ENCODE measurements at places on chromosomes 1 and 21.
A peak's percentile ranks its signal among the peaks of the same experiment; 100 is the strongest.

- DNase-seq: no peak
Measured at GRCh38 chr1:178353524-178353923, 143.2 kb downstream of the CLEC20A start.

DNA sequence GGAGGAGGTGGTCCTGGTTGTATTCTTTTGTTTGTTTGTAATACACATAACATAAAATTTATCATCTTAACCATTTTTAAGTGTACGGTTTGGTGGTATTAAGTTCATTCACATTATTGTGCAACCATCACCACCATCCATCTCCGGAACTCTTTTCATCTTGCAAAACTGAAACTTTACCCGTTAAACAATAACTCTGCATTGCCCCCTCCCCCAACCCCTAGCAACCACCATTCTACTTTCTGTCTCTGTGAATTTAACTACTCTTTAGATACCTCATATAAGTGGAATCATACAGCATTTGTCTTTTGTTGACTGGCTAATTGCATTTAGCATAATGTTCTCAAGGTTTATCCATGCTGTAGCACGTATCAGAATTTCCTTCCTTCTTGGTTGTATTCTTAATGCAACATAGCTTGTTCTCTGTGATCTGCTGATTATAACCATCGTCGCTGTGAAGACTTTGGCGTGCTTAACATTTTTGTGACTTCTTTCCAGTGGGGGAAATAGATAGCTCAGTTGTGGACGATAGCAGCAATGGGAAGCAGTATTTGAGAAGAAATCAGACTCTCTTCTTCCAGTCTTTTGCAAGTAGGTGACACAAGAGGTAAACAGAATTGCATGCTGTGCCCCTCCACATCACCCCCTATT lies 117.5 kb upstream of the HOOK1 start:
- peak; percentile 46 for DNase-seq

GRCh38 chr1:74818241-74818640 lies 85.3 kb downstream of the TYW3 start:
- no peak for DNase-seq

DNA sequence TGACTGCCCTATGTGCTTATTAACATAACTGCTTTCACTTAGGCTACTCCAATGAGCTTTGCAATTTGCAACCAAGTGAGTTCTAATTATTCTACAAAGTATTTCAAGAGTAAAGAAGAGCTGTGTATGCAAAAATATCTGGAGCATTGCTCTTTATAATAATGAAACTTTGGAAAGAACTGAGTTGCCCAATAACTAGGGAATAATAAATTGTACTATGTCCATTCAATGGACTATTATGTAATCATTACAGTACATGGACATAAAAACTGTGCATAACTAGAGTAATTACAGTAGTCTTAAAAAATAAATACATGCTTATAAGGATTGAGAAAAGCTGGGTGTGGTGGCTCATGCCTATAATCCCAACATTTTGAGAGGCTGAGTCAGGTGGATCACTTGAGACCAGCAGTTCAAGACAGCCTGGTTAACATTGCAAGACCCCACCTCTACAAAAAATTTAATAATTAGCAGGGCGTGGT lies 70.3 kb upstream of the JAK1 start:
- DNase-seq: no peak

DNA sequence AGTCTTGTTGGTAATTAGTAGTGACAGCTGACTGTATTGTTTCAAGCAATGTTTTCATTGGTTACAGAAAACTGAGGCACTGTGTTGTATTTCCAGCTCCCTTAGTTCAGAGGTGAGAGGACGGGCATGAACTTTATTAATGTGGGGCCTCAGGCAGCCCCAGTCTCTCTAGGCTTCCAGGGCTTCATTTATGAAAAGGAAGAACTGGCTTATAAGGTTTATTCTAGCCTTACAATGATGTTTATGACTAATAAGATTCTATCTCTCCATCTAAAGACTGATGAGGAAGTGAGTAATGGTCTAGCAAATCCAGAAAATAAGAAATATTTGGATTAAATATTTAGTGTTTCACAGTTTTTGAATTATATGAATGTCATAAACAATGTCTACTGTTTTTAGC lies 41.5 kb downstream of the CBS start:
- peak; percentile 9 for DNase-seq

- no peak for DNase-seq
Measured at GRCh38 chr1:40064797-40065499, 24.4 kb downstream of the CAP1 start.

GRCh38 chr1:205189131-205189530 lies 22.4 kb downstream of the DSTYK start:
- no peak for DNase-seq

DNA sequence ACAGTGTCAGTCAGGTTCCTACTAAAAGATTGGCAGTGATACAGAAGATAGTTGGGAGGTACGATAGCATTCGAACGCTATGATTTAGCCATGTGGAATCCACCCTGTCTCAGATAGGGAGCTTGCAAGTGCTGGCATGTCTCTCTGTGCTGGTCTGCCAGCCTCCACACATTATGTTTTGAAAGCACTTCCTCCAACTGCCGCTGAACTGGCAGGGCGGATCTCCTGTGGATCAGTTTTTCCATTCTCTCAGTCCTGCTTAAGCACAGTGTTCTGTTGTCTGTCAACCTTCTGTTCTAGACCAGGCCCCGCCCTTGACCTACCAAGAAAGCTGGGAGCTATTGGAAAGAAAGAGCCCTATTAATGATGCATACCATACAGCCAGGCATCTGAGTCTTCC lies 65.5 kb upstream of the PALMD start:
- DNase-seq: no peak

DNA sequence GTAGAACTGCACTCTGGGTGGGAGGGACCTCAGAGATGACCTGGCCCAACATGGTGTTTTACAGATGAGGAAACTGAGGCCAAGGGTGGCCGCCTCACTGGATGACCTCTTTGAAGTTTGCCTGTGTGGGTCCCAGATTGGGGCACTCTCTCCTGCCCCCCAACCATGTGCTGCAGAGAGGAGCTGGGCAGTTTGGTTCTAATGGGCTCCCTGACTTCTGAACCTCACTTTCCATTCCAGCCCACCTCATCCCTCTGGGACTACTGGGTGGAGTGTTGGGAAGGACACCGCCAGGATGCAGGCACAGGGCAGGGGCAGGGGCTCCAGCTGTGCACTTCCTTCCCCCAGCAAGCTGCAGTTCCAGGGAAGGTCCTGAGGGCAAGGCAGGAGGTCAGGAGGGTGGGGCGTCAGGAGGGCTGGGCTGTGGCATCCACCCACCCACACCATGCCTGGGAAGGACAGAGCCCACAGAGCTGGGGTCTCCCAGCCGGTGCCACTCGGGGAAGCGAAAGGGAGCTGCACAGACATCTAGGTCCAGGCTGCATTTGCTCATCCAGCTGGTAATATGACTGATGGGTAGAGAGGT lies 10.3 kb upstream of the EPS8L3 start:
- no peak for DNase-seq

GRCh38 chr1:21322681-21323016 lies 32.4 kb upstream of the ECE1 start:
- DNase-seq: peak; percentile 52

DNA sequence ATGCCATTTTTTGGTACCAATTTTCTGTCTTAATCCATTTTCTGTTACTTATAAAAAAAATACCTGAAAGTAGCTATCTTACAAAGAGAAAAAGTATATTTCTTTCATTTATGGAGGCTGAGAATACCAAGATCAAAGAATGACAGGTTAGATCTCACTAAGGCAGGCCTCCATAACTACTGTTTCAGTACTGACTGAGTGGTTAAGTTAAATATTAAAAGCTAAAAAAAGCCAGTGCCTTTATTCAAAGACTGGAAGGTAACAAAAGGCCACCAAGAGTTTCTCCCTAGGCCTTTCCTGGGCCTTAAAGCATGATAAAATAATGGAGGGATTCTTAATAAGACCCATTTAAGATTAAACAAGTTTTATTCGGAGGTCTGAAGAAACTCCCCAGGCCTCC lies 687.7 kb upstream of the ADGRL4 start:
- no peak for DNase-seq

- no peak for DNase-seq
Measured at GRCh38 chr1:179295164-179295755, 1.7 kb downstream of the SOAT1 start.

- no peak for DNase-seq
Measured at GRCh38 chr1:15943992-15944307, 32.0 kb downstream of the ZBTB17 start.

DNA sequence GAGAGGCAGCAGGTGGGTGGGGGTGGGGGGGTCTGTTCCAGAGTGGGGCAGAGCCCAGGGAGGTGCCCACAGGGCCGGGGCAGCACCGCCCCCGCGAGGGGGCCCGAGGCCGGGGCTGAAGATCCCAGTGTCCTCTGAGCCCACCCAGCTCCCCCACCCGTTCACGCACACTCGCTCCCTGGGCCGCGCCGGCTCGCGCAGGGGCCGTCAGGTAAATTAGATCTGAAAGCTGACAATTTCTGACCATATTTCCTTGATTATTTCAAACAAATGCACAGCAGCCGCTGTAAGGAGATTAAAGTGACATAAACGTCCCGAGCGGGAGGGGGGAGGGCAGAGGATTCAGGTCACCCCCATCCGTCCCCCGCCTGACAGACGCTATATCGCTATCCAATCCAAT lies 118.0 kb downstream of the CASZ1 start:
- no peak for DNase-seq

DNA sequence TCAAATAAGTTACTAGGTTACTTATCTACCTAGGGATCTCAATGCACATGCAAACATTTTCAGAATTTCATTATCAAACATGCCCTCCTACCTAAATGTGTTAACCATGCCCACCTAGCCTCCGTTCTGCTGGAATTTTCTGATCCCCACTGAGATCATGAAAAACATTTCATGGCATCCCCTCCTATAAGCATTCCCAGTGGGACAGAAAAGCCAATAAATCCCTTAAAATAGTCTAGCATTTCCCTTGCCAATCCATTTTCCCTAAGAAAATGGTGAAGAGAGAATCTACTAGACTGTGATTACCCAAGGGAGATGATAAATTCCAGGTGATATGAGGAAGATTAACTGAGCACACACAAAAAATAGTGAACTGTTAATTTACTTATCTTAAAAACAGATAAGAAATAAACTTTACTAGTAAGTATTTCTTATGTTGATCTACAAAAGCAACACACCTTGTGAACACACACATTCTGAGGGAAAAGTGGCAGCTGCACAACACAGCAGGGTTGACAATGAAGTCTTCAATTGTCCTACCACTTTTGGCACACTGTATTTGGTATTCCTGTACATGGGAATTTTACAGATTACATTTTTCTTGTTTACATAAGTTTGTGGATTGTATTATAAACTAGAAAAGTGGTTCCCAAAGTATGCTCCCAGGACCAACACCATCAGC lies 49.6 kb downstream of the ARID4B start:
- DNase-seq: no peak

GRCh38 chr1:60868901-60869663 lies 213.3 kb upstream of the NFIA start:
- no peak for DNase-seq

- no peak for DNase-seq
Measured at GRCh38 chr1:19403256-19403655, 82.1 kb downstream of the CAPZB start.

GRCh38 chr1:147892731-147893214 lies 9.8 kb upstream of the GJA8 start:
- peak; percentile 85 for DNase-seq

- no peak for DNase-seq
Measured at GRCh38 chr1:47443530-47444296, 5.9 kb downstream of the FOXD2 start.

- DNase-seq: no peak
Measured at GRCh38 chr1:246639732-246640131, 73.5 kb downstream of the CNST start.

DNA sequence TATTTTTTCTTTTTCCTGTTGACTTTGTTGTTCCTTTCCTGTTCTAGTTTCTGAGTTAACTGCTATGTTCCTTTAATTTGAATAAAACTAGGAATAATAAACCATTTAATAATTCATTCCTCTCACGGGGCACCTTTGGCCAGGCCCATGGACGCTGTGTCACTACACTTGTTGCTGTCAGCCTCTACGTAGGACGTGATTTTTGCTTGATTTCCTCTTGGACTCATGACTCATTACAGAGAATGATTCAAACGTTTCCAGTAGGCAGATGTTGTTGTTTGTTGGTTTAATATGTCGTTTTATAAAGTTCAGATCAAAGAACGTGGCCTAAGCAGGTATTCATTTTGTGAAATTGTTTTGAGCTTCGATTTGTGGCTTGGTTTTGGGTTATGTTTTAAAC lies 9.1 kb upstream of the SLC19A1 start:
- peak; percentile 59 for DNase-seq

DNA sequence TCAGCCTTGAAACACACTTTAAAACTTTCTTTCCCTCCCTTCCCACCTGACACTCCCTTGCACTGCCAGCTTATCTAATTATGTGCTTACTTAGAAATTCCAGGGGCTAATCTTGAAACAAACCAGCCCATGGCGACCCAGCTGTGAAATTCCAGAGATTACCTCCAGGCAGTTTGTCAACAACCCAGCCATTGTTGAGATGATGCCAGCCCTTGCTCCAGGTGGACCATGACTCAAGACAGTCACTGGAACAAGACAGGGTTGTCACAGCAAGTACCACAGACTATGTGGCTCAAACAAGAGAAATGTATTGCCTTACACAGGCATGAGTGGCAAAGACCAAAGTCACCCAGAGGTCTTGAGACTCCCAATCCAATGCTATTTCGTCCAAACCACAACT lies 7.9 kb downstream of the FYB2 start:
- no peak for DNase-seq

GRCh38 chr1:2350911-2351655 lies 40.3 kb downstream of the MORN1 start:
- DNase-seq: no peak

DNA sequence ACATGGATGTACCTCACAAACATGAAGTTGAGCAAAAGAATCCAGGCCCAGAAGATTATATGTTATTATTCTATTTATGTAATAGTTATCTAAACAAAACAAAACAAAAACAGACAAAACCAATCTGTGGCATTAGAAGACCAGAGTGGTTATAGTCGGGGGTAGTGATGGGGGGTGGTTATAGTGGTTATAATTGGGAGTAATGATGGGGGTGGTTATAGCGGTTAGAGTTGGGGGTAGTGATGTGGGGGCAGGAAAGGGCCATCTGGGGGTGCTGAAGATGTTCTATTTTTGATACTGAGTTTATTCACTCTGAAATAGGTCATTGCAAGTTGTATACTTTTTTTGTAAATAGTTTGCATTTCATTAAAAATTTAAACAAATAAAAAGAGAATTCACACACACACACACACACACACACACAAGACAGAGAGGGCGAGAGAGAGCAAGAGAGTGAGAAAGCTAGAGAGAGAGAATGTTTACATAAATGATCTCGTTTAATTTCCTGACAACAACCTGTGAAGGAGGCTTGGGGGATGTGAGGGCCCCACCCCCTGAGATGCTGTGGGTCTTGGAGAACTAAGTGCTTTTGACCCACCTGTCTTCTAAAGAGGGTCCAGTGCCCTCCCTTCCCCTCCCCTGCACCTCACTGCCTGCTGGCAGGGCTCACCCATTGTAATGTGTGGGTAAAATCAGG lies 37.4 kb downstream of the RHOU start:
- no peak for DNase-seq

DNA sequence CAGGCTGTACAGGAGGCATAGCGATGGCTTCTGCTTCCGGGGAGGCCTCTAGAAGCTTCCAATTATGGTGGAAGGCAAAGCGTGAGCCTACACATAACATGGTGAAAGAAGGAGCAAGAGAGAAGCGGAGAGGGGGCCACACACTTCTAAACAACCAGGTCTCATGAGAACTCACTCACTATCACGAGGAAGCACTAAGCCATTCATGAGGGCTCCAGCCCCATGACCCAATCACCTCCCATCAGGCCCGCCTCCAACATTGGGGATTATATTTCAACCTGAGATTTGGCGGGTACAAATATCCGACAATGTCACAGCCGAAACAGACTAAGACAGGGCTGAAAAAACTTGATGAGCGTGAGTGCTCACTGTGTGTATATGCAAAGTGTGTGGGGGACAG lies 89.3 kb upstream of the CNIH3 start:
- no peak for DNase-seq
